HuH-7 (cell line): ENCODE measurements at places on chromosomes 12 and 14.

GRCh38 chr14:61409782-61410181 lies 88.4 kb downstream of the PRKCH start:
- no peak for DNase-seq

- no peak for DNase-seq
Observed at GRCh38 chr14:99887407-99887806, 94.2 kb downstream of the EML1 start.

GRCh38 chr14:34103176-34103575 lies 152.3 kb upstream of the EGLN3 start:
- DNase-seq = no peak

DNA sequence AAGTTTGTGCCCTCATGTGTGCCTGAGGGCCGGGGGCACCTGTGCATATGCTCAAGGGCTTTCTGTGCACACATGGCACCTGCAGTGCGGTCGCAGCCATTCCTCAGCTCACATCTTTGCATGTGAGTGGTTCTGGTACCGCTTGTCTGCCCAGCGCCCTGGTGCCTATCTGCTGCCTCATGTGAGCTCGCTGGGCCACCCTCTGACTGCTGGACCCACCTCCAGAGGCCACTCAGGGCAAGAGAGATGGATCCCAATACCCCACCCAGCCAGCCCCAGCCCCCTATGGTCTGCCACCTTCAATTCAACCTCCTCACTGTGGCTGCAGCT lies 5.4 kb upstream of the AMN start:
- no peak for DNase-seq

DNA sequence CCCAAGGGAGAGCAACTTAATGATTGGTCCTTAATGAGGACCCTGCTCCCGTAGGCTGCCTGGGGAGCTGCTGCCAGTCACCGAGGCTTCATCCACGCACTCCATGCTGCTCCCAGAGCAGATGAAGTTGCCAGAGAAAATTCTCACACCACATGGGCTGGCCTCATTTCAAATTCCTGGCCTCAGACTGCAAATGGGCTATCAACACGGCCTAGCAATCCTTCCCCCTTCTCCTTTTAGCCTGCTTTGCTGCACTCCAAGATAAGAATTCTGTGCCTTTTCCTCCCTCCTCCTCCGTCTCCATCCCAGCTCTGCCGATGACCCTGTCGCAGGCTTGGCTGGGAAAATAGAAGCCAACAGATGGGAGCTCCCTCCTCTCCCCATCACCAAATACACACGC lies 10.8 kb upstream of the DGLUCY start:
- no peak for DNase-seq

DNA sequence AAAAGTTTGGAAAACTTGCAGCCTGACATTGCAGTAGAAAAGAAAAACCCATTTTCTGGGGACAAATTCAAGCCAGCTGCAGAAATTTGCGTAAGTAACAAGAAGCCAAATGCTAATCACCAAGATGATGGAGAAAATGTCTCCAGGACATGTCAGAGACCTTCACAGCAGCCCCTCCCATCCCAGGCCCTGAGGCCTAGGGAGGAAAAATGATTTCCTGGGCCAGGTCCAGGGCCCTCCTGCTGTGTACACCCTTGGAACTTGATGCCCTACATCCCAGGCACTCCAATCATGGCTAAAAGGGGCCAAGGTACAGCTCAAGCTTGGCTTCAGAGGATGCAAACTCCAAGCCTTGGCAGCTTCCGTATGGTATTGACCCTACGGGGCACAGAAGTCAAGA lies 14.5 kb downstream of the IAPP start:
- DNase-seq = no peak

DNA sequence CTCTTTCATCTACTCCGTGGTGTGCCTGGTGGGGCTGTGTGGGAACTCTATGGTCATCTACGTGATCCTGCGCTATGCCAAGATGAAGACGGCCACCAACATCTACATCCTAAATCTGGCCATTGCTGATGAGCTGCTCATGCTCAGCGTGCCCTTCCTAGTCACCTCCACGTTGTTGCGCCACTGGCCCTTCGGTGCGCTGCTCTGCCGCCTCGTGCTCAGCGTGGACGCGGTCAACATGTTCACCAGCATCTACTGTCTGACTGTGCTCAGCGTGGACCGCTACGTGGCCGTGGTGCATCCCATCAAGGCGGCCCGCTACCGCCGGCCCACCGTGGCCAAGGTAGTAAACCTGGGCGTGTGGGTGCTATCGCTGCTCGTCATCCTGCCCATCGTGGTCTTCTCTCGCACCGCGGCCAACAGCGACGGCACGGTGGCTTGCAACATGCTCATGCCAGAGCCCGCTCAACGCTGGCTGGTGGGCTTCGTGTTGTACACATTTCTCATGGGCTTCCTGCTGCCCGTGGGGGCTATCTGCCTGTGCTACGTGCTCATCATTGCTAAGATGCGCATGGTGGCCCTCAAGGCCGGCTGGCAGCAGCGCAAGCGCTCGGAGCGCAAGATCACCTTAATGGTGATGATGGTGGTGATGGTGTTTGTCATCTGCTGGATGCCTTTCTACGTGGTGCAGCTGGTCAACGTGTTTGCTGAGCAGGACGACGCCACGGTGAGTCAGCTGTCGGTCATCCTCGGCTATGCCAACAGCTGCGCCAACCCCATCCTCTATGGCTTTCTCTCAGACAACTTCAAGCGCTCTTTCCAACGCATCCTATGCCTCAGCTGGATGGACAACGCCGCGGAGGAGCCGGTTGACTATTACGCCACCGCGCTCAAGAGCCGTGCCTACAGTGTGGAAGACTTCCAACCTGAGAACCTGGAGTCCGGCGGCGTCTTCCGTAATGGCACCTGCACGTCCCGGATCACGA lies 2.2 kb downstream of the SSTR1 start:
- DNase-seq = no peak
